ENCODE measurements at places on chromosomes 7 and 10.

DNA sequence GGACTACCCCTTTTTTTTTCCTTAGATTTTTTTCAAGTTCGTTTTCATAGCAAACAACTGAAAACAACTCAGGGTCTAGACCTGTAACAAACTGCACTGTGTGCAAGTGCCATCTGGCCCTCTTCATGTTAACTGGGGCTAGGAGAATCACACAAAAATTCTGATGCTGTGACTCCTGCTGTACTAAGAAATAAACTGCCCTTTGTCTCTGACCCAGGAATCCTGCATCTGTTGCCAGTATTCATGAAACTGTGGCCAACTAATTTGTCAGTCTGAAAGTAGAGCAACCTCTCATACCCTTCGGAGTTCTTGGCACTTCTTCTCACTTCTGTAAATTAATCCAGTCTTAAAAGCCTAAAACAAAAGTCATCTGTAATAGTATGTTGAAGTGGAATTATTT, 218.4 kb upstream of the PCDH15 start:
- DNase-seq = no peak

GRCh38 chr7:106947244-106947728, 82.2 kb downstream of the PIK3CG start:
- peak; percentile 83 for DNase-seq

DNA sequence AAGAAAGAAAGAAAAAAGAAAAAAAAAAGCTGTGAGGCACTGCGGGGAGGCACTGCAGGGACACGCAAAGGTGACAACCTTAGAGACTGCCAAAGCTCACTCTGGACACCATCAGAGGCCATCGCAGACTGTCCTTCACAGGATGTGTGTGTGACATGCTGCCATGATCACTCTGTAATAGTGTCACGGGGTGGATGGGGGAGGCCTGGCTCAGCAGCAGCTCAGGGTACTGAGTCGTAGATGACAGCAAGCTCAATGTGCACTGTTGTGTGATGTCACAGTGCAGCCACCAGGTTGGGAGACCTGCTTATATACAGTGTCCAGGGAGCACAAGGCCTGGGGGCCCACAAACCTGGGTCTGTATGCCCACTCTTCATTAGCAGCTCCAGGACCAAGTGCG, 83.3 kb downstream of the SLIT1 start:
- DNase-seq = no peak

GRCh38 chr10:119285495-119286267, 78.3 kb downstream of the GRK5 start:
- DNase-seq = no peak

DNA sequence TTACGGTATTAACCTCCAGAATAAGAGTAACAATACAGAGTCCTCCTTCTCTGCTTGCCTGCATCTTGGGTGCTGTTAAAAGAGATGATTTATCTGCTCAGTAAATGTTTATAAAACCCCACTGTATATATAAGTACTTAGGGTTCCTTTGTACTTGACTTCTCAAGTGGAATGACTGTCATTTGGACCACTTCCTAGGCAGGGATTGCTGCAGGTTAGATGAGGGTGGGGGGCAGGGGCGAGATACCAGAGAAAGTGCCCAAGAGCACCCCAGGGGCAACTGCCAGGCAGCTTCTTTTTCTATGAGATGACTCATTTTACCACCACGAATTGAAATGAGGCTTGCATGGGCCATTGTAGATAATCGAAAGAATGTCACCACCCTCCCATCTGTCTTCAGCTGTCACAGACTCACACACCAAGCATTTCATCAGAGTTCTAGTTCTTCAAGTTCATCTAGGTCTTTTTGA, 421.9 kb upstream of the GALNT17 start:
- DNase-seq = peak; percentile 57

GRCh38 chr7:15007507-15007906, 105.0 kb upstream of the DGKB start:
- peak; percentile 20 for DNase-seq

- DNase-seq = no peak
Observed at GRCh38 chr7:111975346-111975745, 230.9 kb downstream of the DOCK4 start.

DNA sequence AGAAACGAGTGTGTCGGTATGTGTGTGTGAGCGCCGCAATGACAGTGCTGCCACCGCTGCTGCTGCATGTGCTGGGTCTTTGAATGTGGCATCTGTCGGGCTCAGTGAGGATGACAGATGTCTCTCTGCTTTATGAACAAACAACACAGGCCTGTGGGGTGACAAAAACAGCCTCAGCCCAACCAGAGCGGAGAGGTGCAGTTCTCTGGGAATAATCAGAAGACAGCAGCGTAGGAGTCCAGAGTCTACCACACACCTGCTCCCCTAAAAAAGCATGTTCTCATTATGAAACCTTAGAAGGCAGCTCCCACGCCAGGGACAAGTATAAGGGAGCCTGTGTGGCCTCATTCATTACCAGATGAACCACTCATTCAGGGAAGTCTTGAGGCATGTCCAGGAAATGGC, 278.3 kb downstream of the KCNMA1 start:
- DNase-seq = no peak

DNA sequence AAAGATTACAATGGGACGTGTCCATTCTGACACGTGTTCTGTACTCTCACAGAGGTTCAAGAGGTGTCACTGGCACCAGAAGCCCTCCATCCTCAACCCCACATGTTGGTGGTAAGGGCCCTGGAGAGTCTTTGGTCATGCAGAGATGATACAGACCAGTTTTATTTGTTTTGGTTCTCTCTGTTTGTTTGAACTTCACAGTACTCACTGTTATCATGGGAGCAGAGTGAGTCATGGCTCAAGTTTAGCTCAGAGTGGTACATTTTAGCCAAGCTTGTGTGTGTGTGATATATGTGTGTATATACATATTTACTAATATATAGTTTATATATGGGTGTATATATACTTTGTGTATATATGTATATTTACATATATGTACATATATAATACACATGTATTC, 935.6 kb downstream of the GRID1 start:
- no peak for DNase-seq

GRCh38 chr10:24814568-24815313, 91.1 kb upstream of the ARHGAP21 start:
- peak; percentile 53 for DNase-seq

DNA sequence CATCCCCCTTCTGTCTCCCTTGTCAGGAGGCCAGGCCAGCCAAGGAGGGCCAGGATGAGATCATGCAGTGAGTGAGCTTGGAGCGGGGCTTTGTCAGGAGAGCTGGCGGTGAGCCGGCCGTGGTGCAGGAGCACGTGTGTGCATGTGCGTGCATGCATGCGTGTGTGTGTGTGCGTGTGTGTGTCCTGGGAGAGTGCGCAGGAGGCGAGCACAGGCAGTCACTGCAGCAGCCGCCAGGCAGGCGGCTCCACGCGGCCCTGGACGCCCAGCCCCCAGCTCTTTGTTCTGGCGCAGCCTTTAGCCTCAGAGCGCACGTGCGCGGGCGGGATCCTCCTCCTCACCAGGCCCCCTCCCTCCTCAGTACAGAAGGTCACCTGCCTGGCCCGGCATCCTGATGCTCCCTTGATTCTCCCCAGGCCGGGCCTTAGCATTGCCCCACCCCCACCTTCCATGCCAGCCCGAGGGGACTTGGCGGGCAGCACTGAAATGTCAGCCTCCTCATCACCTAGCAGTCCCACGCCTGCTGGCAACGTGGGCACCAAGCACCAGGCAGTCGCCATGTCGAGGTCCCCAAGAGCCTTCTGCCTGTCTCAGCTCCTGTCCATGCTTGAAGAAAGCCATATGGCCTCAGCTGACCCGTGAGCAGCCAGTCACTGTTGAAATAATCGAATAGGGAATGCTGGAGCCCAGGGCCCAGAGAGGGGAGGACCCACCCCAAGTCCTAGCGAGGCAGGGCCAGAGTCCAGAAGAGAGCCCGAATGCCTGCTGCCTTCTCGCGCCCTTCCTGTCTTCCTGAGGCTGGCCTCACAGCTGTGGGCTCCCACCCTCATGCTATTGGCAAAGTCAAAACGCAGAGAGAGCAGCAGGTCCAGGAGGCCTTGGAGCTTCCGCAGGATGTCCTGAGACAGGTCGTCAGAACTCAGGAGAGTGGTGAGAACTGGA, 125.9 kb upstream of the PPIF start:
- peak; percentile 79 for DNase-seq

DNA sequence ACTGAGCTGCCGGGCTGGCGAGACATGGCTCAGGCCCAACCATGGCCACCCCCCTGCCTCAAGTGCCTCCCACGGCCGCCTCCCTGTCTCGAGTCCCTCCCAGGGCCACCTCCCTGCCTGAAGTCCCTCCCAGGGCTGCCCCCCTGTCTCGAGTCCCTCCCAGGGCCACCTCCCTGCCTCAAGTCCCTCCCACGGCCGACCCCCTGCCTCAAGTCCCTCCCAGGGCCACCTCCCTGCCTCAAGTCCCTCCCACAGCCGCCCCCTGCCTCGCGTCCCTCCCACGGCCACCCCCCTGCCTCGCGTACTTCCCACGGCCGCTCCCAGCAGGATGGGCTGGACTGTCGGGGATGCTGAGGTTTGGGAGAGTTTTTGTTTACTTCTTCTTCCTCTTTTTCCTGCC, 462.5 kb downstream of the PTPRN2 start:
- DNase-seq = no peak

GRCh38 chr10:131810036-131810804, 90.6 kb upstream of the PPP2R2D start:
- no peak for DNase-seq

GRCh38 chr10:7532723-7533498, 122.1 kb upstream of the SFMBT2 start:
- no peak for DNase-seq

- no peak for DNase-seq
Observed at GRCh38 chr10:101912561-101913179, 69.1 kb upstream of the KCNIP2 start.

- DNase-seq = no peak
Observed at GRCh38 chr10:102769375-102770107, 25.8 kb downstream of the WBP1L start.

- no peak for DNase-seq
Observed at GRCh38 chr7:139735466-139735865, 42.3 kb downstream of the HIPK2 start.

DNA sequence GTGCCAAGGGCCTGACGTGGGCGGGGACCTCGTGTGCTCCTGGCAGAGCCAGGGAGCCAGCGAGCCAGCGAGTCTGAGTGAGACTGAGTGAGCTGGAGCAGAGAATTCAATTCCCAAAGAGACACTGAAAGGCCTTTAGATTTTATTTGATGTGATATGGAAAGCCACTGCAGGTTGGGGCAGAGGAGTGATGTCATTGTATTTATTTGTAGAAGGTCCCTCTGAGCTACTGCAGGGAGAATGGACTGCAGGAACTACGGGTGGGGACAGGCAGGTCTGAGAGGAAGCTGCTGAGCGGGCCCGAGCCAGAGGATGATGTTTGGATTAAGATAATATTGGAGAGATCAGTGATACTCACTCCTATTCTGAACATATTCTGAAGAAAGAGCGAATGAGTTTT, 445.8 kb upstream of the ANKRD30A start:
- DNase-seq = no peak

GRCh38 chr10:86969421-86970041, 1.2 kb downstream of the ADIRF start:
- DNase-seq = no peak

DNA sequence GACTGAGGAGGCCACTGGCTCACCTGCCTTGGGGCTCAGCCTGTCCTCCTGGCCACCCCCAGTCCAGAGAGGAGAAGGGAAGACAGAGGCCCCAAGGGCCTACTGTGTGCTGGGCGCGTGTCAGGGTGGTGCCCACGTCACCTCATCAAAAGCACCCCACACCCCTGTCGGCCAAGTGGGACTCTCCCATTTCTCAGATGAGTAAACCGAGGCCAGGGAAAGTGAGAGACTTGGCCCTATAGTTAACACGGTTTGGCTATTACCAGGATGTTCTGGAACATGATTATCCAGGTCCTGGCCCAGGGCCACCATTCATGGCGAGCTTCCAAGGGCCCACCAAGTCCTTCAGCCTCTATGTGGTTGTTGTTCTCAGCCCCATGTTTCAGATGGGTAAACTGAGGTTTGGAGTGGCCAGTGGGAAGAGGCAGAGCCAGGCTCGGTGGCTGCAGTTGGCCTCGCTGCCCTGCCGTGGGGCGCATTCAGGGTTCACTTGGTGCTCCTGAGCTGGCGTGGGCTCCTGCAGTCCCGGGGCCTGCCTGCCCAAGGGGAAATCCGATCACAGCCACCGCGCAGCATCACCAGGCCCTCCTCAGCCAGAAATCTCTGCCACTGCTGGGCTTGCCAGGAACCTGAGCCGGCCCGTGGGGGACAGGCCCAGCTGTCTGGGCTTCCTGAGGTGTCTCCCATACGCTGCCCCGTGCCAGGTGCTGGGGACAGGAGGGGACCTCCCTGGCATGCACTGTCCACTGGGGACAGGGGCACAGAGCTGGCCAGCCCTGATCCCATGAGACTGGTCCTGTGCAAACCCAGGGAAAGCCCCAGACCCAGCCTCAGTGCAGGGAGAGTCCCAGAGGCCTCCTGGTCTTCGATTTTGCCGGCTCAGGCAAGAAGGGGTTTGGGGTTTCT, 117.7 kb upstream of the TNRC18 start:
- DNase-seq = no peak

DNA sequence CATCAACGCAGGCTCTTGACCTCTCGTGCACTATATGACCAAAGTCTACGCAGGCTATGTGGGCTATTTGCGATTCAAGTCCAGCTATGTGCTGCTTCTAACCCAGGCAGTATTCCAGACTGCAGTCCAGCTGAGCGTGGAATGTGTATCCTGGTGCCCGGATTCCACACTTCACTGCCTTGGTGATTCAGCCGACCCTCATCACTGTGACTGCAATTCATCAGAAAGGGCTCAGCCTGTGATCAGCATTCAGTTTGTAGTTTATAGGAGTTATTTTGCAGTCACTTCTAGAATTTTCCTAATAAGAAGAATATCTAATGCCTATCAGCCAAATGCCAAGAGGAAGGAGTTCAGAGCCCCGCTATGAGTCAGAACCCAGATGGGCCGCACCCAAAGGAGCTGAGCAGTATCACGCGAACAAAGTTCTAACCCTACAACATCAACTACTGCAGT, 119.8 kb upstream of the LANCL2 start:
- peak; percentile 75 for DNase-seq

- peak; percentile 15 for DNase-seq
Observed at GRCh38 chr7:137696376-137696775, 150.4 kb downstream of the DGKI start.

GRCh38 chr10:79079054-79079397, 10.3 kb downstream of the ZMIZ1 start:
- DNase-seq = no peak

DNA sequence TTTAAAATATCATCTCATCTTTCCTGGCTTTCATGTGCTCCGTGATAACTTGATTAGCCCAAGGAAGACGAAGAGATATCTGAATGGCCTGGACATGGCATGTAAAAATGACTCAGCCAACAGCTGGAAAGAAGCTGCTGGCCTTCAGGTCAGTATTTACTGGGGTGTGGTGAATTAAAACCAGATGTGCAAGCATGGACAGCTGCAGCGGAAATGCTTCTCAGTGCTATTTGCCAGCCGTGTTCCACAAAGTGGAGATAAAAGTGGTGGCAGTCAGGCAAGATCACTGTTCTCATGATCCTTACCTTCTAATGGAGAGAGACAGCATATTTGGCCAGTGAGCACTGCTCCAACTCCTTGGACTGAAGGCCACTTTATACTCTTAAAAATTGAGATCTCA, 203.1 kb upstream of the VSTM2A start:
- DNase-seq = no peak

- DNase-seq = no peak
Observed at GRCh38 chr10:132837905-132838304, 52.0 kb upstream of the NKX6-2 start.

- DNase-seq = peak; percentile 85
Observed at GRCh38 chr7:22601812-22602565, 102.0 kb upstream of the STEAP1B start.
